Astrocyte (in vitro differentiated cells and primary cell): ENCODE measurements at places on chromosomes 2 and 18.

DNA sequence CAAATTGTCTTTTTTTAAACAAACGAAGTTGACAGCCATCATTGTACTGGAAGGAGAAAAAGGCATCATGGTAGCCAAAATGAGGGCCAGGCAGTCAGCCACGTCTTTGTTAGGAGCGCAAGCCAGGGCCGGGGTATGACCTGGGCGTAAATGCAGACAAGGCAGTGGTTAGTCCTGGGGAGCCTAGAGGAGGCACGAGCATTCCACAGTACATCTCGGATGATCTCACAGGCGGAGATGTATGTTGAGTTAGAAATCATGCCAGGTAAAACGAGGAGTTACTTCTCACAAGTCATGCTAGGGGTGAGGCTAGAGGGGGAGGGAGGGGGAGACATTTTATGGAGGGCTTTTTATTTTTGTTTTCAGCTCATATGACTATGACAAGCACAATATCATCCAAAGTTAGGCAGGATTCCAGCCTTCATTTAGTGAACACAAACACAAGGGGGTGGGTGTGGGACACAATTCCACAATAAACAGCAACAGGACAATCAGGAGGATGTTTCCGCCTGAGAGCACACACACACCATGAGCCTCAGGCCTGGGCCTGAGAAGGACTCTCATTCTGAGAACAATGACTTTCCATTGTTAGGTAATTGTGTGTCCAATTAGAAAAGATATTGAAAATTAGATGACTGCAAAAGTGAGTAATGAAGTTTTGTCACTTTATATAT lies 64.4 kb upstream of the PGAP1 start:
- DNase-seq: no peak

DNA sequence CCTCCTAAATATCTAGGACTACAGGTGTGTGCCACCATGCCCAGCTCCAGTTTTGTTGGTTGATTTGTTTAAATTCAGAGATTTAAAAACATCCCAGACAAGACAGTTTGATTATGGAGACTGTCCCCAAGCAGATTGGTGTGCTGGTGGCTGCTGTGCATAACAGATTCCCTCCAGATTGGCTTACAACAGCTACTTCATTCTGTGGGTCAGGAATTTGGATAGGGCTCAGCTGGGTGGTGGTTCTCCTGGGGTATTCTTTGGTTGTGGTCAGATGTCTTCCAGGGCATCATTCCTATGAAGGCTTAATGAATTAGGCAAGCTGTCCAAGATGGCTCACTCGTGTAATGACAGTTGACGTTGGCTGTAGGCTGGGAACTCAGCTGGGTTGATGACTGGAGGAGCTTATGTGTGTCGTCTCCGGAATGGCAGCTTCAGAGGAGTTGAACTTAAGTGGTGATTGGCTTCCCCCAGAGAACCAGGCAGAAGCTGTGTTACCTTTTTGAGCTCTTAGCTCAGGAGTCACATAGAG lies 10.6 kb upstream of the SNORC start:
- DNase-seq: no peak

DNA sequence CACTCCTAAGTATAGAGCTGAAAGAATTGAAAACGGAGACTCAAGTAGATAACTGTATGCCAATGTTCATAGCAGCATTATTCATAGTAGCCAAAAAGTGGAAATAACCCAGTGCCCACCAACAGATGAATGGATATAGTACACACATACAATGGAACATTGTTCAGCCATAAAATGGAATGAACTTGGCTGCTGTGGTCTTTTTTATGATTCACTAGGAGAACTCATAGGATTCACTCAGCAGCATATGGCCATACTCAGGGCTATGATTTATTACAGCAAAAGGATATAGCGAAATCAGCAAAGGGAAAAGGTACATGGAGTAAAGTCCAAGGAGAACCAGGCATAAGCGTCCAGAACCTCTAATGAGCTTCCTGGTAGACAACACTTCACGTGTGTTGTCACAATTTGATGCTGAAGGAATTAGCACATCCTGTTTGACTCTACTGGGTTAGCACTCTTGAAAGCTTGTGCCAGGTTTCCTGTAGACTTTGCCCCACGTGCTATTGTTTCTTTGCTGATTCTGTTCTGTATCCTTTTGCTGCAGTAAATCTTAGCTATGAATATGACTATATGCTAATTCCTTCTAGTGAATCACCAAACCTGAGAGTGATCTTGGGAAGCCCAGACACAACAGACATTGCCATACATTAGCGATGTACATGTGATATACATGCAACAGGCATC lies 15.7 kb downstream of the SPC25 start:
- DNase-seq: no peak

GRCh38 chr2:118668431-118669424 lies 178.7 kb downstream of the EN1 start:
- peak; percentile 99 for DNase-seq

DNA sequence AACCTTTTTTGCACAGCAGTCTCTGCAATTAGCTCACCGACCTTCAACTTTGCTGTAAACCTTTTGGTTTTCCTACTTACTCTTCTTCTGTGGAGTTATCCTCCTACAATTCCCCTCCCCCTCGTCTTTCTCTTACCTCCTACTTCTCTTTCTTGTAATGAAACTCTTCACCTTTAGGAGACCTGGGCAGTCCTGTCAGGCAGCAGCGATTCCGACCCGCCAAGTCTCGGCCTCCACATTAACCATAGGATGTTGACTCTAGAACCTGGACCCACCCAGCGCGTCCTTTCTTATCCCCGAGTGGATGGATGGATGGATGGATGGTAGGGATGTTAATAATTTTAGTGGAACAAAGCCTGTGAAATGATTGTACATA lies 8.3 kb downstream of the TBR1 start:
- DNase-seq: no peak

DNA sequence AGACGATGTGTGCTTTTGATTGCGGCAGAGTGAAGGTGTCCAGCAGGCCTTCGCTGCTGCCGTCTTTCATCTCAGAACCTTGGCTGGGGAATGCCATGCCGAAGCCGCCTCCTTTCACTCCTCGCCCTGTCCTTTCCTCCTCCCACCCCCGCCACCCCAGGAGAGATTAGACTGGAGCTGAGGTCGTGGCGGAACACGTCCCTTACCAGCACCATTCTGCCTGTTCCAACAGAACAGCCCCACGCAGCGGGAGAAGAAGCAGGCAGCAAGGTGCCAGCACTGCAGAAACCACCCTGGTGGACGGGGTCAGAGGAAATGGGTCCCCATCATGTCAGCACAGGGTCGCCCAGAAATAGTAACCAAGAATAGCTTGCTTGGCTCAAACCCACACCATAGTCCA lies 24.8 kb upstream of the RBM44 start:
- no peak for DNase-seq

DNA sequence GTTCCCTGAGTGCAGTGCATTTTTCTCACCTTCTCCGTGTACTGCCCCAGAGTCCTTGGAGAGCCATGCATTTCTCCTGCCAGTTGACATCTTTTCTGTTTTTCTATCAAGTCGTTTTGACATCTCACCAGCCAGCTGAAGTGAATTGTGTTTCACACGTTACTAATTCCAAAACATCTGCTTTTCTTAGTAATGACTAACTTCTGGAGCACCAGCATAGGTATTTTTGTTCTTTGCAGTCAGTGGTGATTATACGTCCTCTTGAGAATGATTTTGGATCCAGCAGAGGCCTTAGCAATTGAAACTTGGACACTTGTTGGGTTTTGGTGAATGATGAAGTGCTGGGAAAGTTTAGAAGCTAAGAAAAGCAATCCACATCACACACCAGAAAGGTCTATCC lies 112.5 kb downstream of the PIK3C3 start:
- DNase-seq: no peak

DNA sequence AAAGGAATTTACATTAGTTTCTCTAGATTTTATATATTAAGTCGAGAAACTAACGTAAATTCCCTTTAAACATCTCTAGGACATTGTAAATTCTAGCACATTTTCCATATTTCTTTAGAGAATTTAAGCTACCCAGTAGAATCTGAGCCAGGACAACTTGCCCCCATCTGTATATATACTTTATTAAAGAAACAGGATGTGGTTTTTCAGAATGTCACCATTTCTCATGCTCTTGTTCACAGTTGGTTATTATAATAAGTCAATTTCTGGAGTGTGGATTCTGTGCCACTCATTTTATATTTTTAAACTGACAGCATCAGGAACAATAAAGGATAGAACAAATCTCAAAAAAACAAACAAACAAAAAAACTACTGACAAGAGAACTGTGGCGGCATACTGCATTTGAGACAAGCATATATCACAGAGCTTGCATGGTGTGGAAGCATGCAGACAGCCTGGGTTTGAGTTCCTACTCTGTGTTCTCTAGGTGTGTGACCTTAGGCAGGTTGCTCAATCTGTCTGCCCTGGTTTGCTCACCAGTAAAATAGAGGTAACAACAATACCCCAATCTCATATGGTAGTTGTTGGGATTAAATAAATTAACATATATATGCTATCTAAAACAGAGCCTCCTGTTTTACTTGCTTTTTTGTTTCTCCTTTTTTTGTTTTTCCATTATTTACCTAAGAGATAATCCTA lies 61.4 kb upstream of the DNER start:
- DNase-seq: no peak

- no peak for DNase-seq
Observed at GRCh38 chr2:61762292-61762691, 91.6 kb downstream of the FAM161A start.

- no peak for DNase-seq
Observed at GRCh38 chr18:76589316-76589715, 94.3 kb upstream of the ZNF516 start.

DNA sequence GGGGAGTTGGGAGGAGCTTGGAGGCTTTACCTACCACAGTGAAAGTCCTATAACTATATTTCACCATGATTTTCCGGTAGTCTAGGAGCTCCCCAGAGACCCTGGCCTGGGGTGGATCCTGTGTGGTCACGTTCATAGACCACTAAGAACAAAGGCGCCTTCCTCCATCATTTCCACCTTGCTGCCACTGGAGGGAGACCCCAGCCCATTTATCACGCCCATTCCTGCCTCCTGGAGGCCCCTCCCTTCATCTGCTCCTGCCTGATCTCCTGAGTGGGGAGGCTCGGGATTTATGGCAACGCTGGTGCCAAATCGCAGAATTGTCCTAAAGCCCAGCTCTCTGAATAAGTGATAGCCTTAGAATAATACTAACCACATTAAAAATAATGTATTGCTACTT lies 507.6 kb upstream of the SPHKAP start:
- no peak for DNase-seq

DNA sequence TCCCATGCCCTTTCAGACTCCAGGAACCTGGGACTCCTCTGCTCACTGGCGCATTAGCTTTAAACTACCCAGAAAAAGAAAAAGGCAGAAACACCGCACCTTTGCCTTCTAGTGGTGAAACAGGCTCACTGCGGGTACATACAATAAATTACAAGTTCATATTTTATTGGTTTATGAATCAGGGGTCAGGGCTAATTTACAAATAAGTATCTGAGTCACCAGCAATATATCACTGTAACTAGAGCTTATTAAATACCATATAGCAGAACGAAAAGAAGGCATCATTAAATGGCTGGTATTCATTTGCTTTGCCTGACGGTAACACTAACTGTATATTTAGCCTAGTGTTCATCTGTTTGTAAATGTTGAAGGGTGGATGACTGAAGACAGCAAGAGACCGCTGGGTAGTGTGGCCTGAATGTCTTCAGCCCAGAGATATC lies 26.9 kb upstream of the DTNB start:
- peak; percentile 27 for DNase-seq

DNA sequence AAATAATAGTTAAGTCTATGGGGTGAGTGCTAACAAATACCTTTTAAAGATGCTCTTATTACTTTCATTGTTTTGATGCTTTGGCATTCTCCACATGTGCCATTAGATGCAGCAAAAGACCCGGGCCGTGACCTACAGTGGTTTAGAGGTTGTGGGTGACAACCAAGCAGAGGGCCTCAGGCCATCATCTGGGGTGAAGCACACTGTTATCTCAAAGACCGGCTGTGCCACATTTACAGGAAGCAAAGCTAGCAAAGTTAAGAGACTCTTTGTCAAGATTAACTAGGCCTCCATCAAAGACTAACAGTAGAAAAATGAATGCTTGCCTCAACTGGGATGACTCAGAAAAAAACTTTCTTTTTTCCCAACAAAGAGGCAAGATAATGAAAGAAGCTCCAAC lies 695.3 kb downstream of the SATB2 start:
- DNase-seq: peak; percentile 21

DNA sequence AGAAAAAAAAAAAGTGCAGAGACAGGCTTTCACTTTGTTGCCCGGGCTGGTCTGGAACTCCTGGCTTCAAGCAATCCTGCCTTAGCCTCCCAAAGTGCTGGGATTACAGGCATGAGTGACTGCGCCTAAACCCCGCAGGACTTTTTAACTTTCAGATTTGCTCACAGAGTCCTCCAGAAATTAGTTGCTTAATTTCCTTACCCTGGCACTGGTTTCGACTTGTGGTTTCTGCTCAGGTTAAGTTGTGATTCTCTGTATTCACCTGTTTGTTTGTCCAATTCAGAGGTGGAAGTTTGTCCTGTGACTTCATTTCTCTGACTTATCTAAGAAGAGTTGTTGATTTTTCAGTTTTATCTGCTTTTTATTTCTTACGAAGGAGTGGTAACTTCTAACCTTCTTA lies 238.1 kb downstream of the TMEM182 start:
- DNase-seq: no peak

- no peak for DNase-seq
Observed at GRCh38 chr2:194223218-194223617, 1433.8 kb upstream of the SLC39A10 start.

GRCh38 chr18:24089076-24089475 lies 49.8 kb upstream of the CABYR start:
- no peak for DNase-seq

DNA sequence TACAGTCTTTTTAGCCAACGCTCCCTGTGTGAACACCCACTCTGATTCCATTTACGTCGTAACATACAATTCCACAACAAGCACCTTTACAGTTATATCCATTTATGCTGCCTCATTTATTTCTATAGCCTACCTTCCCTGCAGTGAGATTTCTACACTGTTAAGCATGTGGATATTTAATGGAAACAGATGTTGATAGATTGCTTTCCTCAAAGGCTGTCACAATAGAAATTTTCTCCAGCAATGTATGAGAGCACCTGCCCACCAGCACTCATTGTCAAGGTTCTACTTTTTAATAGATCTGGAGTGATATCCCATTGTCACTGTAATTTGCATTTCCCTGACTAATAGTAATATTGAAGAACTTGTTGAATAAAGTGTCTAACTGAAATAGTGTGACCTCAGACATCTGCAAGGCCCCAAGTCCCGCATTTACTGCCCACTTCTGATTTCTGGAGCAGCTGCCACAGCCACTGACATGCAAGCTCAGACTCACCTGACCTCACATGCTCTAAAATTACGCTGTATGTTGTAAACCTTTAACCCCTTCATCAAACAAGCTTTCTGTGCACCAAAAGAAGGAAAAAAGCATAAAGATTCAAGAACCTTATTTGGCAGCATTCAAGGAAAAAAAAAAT lies 295.1 kb downstream of the CNTNAP5 start:
- DNase-seq: no peak

GRCh38 chr18:22493940-22494339 lies 76.2 kb upstream of the CTAGE1 start:
- peak; percentile 72 for DNase-seq

DNA sequence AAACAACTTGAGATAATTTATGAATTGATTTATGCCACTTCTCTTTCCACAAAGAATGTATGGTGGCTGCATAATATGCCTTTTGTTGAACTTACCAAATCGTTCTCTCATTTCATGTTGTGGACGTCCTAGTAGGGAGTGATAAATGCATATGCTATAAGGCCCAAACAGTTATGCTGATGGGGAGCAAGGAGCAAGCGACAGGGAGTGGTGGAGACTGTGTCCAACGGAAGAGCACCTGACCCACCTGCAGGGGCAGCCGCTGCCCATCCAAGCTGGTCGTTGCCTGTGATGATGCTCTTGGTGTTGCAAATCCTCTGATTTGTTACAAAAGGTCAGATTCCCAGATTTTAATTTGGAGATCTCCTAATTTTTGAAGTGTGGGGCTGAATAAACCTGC lies 31.0 kb upstream of the MGAT4A start:
- no peak for DNase-seq
